Frontal cortex (tissue), 4 donors: ENCODE measurements at places on chromosomes 7 and 10. TPM values are rescaled to one million over a fixed set of nuclear protein-coding genes. Genes with fewer than 3 reads are reported as not detected.

Gene SPOCK2
- total RNA-seq: 26.9 TPM

Gene ARHGAP21
- 228 TPM for total RNA-seq

Gene SEC61A2
- 45.7 TPM for total RNA-seq

Gene PRRT4
- total RNA-seq: 3.3 TPM

Gene LRRN3
- 153 TPM for total RNA-seq

Gene CDNF
- 0.82 TPM for total RNA-seq

Gene HMX2
- not detected for total RNA-seq

Gene ABCB4
- total RNA-seq: 1.2 TPM

Gene PPP1R17
- 2.9 TPM for total RNA-seq

Gene UCMA
- not detected for total RNA-seq

Gene NKX1-2
- total RNA-seq: under 0.01 TPM

Gene SPDYE9
- under 0.01 TPM for total RNA-seq

Gene FAM13C
- total RNA-seq: 20.8 TPM

Gene RPP38
- 6.9 TPM for total RNA-seq

Gene HECW1
- 41.6 TPM for total RNA-seq

Gene ACBD5
- total RNA-seq: 49.7 TPM

Gene SEMA3D
- 3.7 TPM for total RNA-seq
